ENCODE measurements at places on chromosomes 11 and 22.

GRCh38 chr11:113531083-113531482 lies 55.9 kb upstream of the DRD2 start:
- no peak for DNase-seq

DNA sequence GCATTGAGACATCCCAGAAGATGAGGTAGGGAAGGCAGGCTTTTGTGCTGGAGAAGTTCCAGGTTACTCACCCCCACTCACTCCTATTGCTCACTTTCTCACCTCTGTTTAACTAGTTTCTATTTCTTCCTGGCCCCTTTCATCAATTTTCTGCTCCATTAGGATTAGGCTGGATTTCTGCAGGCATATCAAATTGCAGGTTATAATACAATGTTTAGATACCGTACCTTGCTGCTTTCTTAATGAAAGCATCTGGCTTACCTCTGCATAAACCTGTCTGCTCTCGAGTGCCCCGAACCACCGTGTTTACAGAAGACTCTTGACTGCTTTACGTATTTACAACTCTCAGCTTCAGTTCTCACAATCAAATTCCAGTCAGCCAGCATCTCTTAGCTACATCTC lies 173.7 kb downstream of the ADAMTS15 start:
- DNase-seq, result no peak

DNA sequence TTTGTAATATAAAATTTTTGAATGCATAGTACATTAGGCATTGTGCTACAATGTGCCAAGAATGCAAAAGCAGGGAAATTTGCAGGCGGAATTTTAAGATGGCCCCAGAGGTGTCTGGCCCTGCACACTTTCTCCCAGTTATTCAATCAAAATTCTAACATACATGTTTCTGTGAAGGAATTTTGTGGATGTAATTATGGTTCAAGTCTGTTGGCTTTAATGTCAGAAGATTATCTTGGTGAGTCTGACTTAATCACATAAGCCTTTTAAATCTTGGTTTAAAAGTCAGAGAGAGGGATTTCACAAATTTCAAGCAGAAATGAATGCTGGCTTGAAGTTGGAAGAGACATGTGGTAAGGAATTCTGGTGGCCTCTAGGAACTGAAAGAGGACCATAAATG lies 423.4 kb upstream of the CCDC179 start:
- no peak for DNase-seq

DNA sequence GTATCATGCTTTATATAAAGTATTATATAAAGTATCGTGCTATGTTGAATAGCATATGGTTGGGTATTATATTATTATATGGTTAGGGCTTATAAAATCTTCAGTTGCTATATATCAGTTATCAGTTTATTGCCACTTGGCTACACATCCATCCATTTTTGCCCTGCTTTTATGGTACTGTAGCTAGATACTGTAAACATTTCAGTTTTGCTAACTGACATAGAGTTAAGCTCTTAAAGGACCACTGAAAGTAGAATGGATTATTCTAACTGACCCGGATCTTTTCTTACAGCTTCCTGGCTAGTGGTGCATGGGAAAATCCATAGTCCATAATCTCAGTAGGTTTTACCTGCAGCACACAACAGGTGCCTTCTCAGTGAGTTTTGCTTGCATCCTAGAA lies 405.3 kb upstream of the LUZP2 start:
- no peak for DNase-seq

DNA sequence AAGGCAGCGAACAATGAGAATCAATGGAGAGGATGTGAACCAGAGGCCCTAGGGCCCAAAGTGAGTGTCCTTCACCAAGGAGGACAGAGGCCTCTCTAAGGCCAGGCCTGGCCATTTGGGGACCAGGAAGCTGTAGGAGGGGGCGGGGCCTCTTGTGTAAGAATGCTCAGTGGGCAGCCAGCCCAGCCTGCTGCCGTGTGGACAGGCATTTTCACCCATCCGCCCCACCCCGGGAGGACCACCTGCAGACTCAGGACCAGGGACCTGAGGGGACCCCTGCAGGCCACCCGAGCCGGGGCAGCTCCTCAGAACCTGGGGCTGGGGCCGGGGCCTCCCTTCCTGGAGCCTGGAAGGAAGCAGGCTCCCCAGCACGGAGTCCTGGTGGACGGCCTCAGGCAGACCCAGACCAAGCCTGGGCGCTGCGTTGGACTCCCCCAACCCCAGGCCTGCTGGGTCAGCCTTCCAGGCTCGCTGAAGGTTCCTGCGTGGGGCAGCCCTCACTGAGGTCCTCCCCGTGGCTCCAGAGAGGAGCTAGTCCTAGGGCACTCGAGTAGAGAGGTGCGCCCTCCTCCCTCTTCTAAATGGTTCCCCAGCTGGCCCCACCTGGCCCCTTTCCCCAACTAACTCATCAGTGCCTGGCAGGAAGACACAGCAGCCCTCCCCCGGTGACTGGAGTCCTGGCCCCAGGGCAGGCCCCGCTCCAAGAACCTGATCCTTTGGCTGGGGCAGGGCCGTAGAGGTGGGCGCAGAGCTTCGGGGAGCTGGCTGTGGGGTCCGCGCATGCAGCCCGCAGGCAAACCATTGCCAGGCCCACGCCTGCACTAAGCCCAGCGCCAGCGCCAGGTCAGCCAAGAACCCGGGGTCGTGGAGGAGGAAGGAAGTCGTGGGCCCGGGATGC lies 1.5 kb upstream of the TRABD start:
- DNase-seq, result peak; percentile 80

Measured in heart left ventricle (tissue), 16 donors.